ENCODE measurements at places on chromosomes 1 and 21. TPM values are rescaled to one million over a fixed set of nuclear protein-coding genes. Genes with fewer than 3 reads are reported as not detected.
A peak's percentile ranks its signal among the peaks of the same experiment; 100 is the strongest.

Gene DNAJC6
- 7.9 TPM for total RNA-seq

Gene OR13G1
- total RNA-seq, result not detected

Gene OTUD3
- total RNA-seq, result 12.0 TPM

DNA sequence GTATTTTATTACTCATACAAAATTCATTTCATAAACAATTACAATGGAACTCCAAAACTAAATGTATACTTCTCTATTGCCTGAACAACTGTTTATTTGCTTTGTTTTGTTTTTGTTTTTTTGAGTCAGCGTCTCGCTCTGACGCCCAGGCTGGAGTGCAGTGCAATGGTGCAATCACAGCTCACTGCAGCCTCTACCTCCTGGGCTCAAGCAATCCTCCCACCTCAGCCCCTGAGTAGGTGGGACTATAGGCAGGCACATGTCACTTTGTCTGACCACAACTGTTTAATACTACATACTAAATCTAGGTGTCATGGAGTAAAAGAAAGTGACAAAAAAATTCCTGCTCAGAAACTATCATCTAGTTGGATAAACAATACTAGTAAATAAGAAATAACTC is 49.3 kb downstream of the RAB3GAP2 start:
- H3K36me3 ChIP-seq, result peaks cover 39% of the 10 kb centered on the region
- H3K27me3 ChIP-seq, result no peaks in the 10 kb centered on the region
- H3K4me3 ChIP-seq, result no peak overlapping the region
- peak; percentile 34 for DNase-seq
- peaks cover 17% of the 10 kb centered on the region for H3K4me1 ChIP-seq

DNA sequence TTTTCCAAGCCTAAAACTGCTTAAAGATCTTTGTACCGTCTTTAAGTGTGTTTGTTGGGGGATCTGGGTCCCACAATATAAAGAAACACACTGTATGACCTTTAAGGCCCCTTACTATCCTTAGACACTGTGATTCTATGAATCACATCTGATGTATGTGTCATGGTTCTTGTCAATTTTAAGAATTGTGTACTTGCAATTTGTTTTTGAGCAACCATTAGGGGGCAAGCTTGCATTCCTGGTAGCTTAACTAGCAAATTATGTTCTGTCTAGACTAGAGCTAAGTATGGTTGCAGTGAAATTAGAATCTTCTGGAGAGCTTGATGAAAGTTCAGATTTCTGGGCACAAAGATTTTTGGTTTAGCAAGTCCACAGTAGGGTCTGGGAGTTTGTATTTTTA is 219.5 kb downstream of the TPR start:
- peak; percentile 83 for DNase-seq
- H3K4me3 ChIP-seq, result no peak overlapping the region
- peaks cover 13% of the 10 kb centered on the region for H3K4me1 ChIP-seq
- no peaks in the 10 kb centered on the region for H3K27me3 ChIP-seq
- no peaks in the 10 kb centered on the region for H3K36me3 ChIP-seq

DNA sequence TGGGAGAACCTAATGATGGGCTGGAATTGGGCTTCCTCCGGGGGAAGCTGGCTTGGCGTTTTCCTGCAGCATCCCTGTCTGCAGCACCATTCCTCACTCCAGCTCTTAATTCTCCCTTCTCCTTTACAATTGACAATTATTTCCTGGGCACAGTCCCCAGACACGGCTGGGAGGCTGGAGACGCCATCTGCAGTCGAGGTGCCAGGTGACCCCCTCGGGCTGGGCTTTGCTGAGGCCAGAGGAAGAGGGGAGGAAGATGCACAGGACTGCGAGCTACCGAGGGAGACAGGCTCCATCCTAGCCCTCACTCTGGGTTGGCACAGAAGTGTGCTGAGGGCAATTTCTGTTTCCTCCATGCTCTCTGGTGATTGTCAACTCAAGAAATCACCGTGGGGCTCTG is 453.8 kb downstream of the PTPRU start:
- peaks cover 22% of the 10 kb centered on the region for H3K4me1 ChIP-seq
- no peak overlapping the region for H3K27ac ChIP-seq
- no peaks in the 10 kb centered on the region for H3K36me3 ChIP-seq
- DNase-seq, result no peak
- peaks cover 21% of the 10 kb centered on the region for H3K27me3 ChIP-seq

- H3K36me3 ChIP-seq, result peaks cover 43% of the 10 kb centered on the region
- DNase-seq, result no peak
- H3K27ac ChIP-seq, result no peak overlapping the region
- peaks cover 20% of the 10 kb centered on the region for H3K4me1 ChIP-seq
- H3K4me3 ChIP-seq, result no peak overlapping the region
Observed at GRCh38 chr1:145777357-145778145, 46.3 kb downstream of the RNF115 start.

DNA sequence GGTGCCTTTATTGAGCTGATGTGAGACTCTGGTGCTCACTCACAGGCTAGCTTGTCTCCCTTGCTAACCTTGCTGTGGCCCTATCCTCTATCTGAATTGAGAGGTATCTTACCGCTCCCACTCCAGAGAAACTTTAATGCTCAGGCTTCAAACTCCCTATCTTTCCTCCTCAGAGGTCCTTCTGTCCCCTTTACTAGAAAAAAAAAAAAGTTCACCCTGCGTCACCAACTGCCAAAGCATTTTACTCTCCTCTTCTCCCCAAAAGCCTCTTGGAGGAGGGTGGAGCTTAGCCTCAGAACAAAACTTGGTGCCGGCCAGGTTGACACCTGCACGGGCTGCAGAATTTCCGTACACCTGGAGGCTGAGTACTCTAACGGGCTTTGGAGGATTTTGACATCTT is 55.1 kb downstream of the ATP2B4 start:
- H3K4me3 ChIP-seq, result no peak overlapping the region
- H3K27me3 ChIP-seq, result no peaks in the 10 kb centered on the region
- DNase-seq, result no peak
- H3K27ac ChIP-seq, result no peak overlapping the region
- H3K36me3 ChIP-seq, result peaks cover 17% of the 10 kb centered on the region
- H3K4me1 ChIP-seq, result peaks cover 5% of the 10 kb centered on the region

DNA sequence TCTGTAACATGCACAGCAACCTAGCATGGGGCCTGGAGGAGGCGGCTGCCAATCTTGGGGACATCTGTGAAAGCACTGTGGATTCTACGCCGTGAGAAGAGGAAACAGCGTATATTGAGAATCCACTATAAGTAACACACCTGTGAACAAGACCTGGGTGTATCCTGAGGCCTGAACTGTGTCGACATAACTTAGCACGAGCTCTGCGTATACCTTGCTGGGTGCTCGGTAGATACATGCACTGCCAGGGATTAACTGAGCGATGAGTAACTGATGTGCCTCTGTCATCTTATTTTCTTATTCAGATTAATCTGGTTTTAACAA is 58.6 kb downstream of the DDX20 start:
- no peak for DNase-seq
- no peaks in the 10 kb centered on the region for H3K27me3 ChIP-seq
- no peaks in the 10 kb centered on the region for H3K36me3 ChIP-seq
- H3K4me1 ChIP-seq, result no peaks in the 10 kb centered on the region
- H3K27ac ChIP-seq, result no peak overlapping the region

All from MCF 10A (cell line).